ENCODE measurements at places on chromosomes 2 and 18.

DNA sequence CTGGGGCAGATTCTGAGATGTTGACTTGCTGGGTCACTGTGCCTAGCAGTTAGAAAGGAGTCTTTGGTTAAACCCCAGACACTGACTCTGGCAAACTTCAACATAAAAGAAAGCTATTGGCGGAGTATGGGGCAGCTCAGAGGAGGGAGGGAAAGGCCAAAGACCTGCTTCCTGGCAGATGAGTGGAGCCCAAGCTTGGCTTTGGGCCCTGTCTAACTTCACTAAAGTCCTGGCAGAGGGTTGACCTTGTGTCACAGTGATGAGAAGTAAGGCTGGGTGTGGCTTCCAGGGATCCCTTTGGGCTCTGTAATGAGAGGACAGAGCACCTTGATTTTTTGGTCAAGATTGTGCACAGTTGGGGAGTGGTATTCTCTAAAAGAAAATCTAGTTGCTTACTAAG is 129.8 kb upstream of the SEC11C start:
- DNase-seq = no peak

DNA sequence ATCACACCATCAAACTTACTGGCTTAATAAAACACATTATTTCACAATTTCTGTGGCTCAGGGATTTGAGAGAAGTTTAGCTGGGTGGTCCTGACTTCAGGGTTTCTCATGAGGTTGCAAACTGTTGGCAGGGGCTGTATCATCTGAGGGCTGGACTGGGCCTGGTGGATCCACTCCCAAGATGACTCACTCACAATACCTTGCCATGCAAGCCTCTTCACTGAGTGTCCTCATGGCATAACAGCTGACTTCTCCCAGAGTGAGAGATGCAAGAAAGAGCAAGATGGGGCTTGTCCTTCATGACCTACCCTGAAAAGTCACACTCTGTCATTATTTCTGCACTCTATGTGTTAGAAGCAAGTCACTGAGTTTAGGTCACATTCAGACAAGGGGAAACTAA is 73.8 kb downstream of the AQP4 start:
- DNase-seq = no peak

- no peak for DNase-seq
Measured at GRCh38 chr18:23354625-23355024, 98.5 kb upstream of the RIOK3 start.

- DNase-seq = no peak
Measured at GRCh38 chr2:11467129-11467649, 1.2 kb upstream of the E2F6 start.

- DNase-seq = no peak
Measured at GRCh38 chr2:173962583-173963110, 2.5 kb downstream of the SP3 start.

DNA sequence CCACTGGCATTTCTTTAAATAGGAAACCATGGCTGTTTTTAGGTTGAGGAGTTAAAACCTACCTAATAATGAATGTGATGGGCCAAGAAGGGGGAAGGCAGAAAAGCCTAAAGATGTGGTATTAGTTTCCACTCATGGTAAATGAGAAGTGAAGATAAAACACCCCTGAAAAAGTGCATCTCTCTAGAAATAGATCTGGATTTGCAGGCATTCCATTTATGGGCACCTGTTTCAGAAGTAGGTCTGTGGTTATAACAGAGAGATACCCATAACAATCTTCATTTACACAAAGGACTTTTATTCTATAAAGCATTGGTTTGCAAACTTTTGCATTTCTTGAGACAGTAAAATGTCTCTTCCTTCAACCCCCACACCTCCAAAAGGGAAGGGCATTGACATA is 62.1 kb downstream of the PRKCE start:
- DNase-seq = no peak

- DNase-seq = peak; percentile 68
Measured at GRCh38 chr2:240840435-240841060, 20.5 kb upstream of the KIF1A start.

All from NCI-H524 (cell line).